Thymus (tissue), 14 donors: ENCODE measurements at places on chromosomes 3 and 15. TPM values are rescaled to one million over a fixed set of nuclear protein-coding genes. Genes with fewer than 3 reads are reported as not detected.

- no peak for DNase-seq
These were observed 38.5 kb downstream of the PYDC2 start for GRCh38 chr3:191499307-191500080.

DNA sequence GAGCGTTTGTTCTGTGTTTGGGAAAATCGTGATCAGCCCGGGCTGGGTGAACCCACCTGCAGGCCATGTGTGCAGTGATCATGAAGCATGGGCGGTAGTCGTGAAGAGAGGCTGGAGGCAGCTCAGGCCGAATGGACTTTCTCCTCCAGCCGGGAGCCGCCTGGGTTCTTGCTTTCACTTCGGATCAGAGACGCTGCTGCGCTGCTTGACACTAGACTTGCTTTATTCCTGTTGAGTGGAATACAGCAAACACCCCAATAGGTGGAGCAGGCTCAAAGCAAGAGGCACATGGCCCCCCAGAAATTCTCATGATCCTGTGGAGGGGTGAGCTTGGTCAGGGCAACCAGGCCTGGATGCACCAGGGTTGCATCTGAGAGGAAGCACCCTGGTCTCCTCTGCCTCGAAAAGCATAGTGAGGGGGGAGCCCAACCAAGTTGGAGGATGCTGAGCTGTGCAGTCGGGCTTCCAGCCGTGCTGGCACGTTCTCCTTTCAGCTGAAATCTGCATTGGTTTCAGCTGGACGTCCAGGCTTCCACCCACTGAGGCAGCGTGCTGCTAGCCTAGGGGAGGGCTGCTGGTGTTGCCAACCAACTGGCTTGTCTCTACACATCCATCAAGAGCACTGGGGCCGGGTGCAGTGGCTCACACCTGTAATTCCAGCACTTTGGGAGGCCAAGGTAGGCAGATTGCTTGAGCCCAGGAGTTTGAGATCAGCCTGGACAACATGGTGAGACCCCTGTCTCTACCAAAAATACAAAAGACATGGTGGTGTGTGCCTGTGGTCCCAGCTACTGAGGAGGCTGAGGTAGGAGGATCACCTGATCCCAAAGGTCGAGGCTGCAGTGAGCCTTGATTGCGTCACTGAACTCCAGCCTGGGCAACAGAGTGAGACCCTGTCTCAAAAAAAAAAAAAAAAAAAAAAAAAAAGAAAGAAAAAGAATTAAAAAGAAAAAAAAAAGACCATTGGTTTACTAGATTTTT, 2.8 kb upstream of the NRROS start:
- no peak for DNase-seq

The ROPN1 gene
- 0.09 TPM for total RNA-seq

GRCh38 chr3:32176989-32177701, 61.3 kb upstream of the CMTM8 start:
- peak; percentile 59 for DNase-seq
